Astrocyte of the hippocampus (primary cell): ENCODE measurements at places on chromosomes 3 and 15.
A peak's percentile ranks its signal among the peaks of the same experiment; 100 is the strongest.

GRCh38 chr3:46414739-46415138 is 7.7 kb downstream of the CCRL2 start:
- no peak for DNase-seq

GRCh38 chr3:23949784-23950183 is 4.7 kb downstream of the NR1D2 start:
- DNase-seq, result peak; percentile 52

DNA sequence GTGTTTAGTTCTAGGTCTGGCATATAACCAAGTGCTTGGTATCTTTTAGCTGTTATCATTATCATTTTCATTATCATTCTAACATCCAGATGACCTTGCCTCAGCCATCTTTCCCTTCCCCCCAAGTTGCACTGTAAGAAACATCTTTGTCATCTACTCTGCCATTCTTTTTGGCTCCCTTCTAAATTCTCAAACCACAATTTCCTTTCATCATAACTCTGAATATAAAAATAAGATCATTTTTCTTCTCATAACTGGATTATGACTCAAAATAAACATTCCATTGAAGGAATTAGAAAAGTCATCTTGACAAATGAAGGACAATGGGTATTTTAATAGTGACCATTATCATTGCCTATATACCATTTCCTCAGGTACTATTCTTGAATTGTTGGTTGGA is 786.2 kb downstream of the AGBL1 start:
- no peak for DNase-seq

- no peak for DNase-seq
Measured at GRCh38 chr3:27633224-27633545, 88.9 kb downstream of the EOMES start.

DNA sequence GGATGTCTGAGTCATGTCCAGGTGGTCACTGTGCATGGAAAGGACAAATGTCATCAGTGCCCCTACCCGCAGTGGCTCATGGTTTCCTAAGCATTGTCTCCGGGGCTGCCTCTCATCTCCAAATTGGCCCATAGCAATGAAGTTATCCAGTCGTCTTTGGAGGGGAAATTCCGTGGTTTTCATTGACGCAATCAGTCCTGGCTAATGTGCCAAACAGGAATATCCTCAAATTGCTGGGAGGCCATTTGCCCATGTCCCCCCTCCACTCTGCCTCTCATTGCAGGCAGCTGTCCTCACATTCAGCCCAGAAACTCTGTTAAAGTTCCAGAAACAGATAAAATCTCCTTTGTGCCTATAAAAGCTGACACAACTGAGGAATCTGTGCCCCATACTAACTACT is 81.6 kb downstream of the MCTP2 start:
- peak; percentile 45 for DNase-seq

GRCh38 chr3:61847784-61848462 is 286.6 kb downstream of the PTPRG start:
- peak; percentile 73 for DNase-seq

DNA sequence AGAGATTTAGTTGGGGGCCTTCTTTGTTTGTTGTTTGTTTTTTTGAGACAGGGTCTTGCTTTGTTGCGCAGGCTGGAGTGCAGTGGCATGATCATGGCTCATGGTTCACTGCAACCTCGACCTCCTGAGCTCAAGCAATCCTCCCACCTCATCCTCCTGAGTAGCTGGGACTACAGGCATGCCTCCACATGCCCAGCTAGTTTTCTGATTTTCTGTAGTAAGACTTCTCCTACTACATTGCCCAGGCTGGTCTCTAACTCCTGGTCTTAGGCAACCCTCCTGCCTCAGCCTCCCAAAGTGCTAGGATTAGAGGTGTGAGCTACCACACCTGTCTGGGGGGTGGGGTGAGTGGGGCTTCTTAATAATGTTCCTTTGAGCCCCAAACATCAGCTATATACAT is 148.3 kb upstream of the ADAMTS9 start:
- DNase-seq, result no peak

DNA sequence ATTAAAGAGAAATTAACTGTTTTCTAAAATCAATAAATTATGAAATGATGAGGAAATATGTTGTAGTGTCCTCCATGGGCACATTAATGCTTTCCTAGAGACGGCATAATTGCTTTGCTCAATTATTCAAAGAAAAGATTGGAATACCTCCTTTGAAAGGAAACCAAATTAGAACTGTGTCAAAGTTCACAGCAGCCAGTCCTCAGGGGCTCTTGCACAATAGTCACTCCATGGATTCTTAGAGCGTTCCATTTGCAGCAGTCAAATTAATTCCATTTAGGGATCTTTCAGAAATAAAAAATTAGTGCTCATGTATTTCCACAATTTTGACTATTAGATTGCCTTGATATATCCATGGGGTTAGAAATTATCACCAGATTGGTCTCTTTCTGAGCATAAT is 841.6 kb upstream of the DPPA4 start:
- no peak for DNase-seq

GRCh38 chr3:120928991-120929390 is 21.0 kb downstream of the STXBP5L start:
- DNase-seq, result peak; percentile 12

GRCh38 chr3:48684480-48685143 is 1.1 kb downstream of the NCKIPSD start:
- no peak for DNase-seq

DNA sequence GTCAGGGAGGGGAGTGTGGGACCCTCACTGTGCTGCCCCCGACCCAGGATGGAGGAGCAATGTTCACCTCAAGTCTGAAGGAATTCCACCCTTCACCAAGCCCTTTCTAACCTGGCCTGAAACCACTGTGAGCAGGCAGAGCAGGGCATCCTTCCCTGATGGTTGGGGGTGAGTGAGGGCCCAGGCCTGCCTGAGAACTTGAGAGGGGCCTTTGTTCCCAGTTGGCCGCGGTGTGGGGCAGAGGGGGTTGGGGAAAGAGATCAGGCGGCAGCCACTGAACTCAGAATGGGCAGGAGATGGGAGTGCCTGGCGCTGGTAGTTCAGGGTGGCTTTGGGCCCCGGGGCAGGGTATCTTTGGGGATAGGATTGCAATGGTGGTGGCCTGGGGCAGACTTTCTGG is 103.5 kb upstream of the RPL32 start:
- DNase-seq, result peak; percentile 42

DNA sequence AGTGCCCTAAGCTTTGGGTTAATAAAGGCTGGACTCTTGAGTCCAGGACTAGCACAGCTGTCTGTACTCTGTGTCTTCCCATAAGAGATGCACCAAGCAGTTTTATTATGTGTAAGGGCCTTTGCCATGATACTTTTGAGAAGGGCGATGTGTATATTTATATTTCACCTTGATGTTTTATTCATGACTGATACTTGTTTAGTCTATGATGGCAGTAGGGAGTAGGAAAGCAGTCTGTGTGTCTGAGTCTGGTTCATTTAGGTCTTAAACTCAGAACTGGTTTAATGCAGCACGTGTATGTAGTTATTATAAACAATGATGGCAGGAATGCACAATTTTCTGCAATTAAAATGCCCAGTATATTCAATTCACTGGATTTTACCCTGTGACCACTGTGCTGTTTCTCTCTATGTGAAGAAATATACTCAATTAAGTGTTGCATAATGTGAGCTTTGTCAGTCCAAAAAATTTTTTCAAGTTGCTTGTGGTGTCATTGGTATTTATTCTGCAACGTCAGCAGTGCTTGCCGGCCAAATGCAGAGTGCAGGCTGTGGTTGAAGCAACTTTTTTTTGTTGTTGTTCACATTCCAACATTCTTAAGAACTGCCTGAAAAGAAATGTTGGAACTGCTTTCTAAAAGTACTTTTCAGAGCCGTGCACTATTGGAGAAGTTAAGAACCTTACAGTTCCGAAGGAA is 423.7 kb upstream of the SEMA6D start:
- DNase-seq, result peak; percentile 94

DNA sequence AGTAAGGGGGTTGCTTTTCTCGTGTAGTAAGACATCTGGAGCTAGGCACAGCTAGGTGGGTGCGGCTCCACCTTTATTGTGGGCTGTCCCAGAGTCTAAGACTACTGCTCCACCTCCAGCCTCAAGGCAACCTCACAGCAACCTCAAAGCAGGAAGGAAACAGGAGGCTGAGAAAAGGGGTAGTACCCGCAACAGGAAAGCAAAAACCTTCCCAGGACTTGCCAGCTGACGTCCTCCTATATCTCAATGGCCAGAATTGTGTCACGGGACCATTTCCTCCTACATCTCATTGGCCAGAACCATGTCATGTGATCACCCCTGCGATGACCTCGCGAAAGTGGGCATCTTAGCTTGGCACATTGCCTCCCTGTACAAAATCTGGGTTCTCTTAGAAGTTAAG is 4.3 kb upstream of the GPR160 start:
- no peak for DNase-seq

- DNase-seq, result no peak
Measured at GRCh38 chr3:47452453-47453215, 23.1 kb downstream of the SCAP start.

- DNase-seq, result no peak
Measured at GRCh38 chr3:64186667-64187064, 38.6 kb downstream of the PRICKLE2 start.

DNA sequence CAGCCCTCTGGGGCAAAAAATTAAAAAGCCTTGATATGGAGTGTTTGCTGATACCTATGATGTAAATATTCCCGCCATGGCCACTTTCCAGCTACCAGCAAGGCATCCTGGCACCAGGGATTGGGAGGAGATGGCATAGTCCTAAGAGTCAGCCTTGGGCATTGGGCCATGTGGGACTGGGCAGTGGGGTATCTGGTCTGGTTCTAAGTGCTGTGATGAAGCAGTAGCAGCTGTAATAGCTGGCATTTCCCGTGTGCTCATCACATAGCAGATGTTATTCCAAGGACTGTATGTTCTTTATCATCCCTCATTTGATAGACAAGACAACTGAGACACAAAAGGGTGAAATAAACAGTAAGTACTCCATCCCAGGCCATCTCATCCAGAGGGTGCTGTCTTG is 6.9 kb upstream of the SACM1L start:
- no peak for DNase-seq

- no peak for DNase-seq
Measured at GRCh38 chr3:195189821-195190220, 81.1 kb downstream of the XXYLT1 start.

DNA sequence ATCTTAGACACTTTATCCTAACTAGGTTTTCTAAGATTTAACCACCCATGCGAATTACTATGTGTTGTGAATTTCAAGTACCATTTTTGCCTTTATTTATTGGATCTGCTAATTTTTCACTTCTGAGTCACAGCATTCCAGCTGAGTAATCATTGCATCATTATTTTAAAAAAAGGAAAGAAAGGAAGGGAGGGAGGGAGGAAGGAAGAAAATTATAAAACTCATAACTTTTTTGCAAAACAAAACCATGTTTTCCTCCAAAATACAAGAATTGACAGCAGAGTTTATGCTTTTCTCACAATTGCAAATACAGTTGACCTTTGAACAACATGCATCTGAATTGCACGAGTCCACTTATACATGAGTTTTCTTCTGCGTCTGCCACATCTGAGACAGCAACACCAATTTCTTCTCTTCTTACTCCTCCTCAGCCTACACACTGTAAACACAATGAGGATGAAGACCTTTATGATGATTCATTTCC is 651.4 kb upstream of the NECTIN3 start:
- DNase-seq, result peak; percentile 83

DNA sequence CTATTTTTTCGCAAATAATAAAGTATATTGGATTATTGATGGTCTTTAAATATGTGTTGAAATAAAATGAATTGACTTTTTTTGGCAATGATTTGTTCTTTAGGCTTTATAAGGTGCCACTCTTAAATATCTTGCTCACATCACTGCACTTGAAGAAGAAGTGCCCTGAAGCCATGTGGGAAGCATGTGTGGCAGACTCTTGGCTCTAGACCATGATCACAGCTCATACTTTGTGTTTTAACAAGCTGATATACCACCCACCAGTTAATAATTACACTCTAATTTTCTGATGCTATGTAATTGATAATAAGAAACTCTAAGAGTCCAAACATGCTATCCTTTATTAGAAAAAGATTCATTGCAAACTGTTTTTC is 52.1 kb upstream of the TGFBR2 start:
- DNase-seq, result no peak

GRCh38 chr3:164479406-164479805 is 598.9 kb downstream of the SI start:
- no peak for DNase-seq

GRCh38 chr3:4674216-4674615 is 181.1 kb downstream of the ITPR1 start:
- DNase-seq, result peak; percentile 30

DNA sequence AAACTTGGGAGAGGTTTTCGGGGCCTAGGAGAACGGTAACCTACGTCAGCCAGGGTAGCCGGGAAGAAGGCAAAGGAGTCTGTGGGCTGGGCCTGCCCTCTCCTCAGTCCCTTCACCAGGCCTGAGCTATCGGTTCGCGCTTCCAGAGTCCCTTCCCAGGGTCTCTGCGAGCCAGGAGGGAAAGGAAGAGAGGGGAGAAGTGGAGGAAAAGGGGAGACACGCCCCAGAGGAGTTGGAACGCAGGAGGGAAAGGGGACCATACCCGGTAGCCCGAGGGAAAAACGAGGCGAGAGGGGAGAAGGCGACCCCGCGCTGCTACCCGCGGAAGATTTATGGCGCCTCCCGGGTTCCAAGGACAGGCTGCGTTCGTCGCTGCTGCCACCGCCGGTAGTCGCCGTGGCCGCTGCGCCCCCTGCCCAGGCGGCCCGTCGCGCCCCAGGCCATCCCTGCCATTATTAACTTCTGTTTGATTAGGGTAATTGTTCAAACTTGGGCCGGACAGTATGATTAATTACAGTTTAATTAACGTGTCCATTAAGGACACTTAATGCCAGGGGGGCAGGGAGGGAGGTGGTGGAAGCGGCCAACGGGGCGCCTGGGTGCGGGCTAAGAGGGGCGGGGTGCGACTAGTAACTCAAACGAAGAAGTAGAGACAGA is 3.4 kb upstream of the SKOR1 start:
- DNase-seq, result no peak

DNA sequence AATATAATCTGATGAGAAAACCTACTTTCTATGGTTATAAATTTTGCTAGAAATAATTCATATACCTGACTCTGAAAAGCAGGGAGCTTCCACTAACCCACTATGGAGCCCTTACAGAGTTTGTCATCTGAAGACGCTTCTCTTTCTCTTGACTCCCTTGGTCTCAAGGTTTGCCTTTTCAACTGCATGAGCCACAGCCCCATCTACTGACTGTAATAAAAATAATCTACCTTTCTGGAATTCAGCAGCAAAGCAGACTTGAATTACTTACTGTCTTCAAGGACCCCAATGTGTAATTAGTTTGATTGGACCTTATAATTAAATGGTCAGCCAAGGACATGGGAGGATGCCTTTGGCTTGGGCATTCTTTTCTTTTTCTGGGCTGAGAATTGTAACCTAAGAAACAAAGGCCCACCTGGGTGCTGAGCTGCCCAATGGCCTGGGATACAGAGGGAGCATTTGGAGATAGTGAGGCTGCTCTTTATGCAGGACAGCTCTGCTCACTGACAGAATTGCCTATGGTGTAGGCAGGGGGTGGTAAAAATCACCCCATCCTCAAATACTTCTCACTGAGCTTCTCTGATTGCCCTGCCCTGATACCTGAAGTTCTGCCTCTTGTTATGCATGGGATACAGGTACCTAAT is 178.6 kb upstream of the TRIM42 start:
- DNase-seq, result peak; percentile 28
